ENCODE measurements at places on chromosomes 11 and 22.
A peak's percentile ranks its signal among the peaks of the same experiment; 100 is the strongest.

- DNase-seq, result no peak
Measured at GRCh38 chr22:26170112-26170492, 840 bp downstream of the SEZ6L start.

DNA sequence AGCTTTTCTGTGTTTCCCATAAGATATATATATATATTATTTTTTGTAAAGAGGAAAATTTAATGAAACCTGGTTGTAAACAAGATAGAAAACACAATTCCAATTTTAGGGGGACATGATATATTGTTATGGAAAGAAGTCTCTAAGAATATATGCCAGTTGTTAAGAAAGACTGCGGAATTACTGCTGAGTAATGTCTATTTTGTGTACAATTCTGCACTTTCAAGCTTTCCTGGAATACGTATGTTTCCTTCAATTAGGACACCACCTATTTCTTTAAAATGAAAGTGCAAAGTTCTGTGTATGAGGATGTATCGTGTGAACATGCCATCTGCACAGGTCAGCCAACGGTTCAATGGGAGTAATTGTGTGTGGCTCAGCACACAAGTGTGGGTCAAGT lies 760.2 kb downstream of the BRD1 start:
- no peak for DNase-seq

GRCh38 chr11:17772704-17773600 lies 38.4 kb downstream of the KCNC1 start:
- DNase-seq, result no peak

GRCh38 chr11:44863231-44863630 lies 87.5 kb downstream of the TP53I11 start:
- no peak for DNase-seq

DNA sequence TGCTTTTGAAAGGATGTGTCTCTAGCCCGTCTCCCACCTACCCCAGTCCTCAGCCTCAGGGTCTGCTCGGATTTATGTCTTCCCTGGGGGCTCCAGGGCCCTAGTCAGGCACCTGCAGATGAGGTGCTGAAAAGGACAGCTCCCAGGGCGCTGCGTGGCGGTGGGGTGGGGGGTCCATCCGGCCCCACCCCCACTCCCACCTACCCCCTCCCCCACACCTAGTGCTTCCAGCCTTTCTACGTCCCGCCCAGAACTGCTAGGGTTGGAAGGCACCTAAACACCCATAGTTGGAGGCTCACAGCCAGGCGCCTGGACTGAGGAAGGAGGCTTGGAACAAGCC lies 1.4 kb upstream of the ROBO3 start:
- no peak for DNase-seq

GRCh38 chr22:35446365-35446764 lies 46.4 kb downstream of the MCM5 start:
- DNase-seq, result no peak

GRCh38 chr11:108498046-108498815 lies at the start of gene POGLUT3:
Gene POGLUT3 (minus strand): TSS chr11:108498384. CDS start chr11:108498366, 18 bp downstream.
- peak; percentile 26 for DNase-seq

DNA sequence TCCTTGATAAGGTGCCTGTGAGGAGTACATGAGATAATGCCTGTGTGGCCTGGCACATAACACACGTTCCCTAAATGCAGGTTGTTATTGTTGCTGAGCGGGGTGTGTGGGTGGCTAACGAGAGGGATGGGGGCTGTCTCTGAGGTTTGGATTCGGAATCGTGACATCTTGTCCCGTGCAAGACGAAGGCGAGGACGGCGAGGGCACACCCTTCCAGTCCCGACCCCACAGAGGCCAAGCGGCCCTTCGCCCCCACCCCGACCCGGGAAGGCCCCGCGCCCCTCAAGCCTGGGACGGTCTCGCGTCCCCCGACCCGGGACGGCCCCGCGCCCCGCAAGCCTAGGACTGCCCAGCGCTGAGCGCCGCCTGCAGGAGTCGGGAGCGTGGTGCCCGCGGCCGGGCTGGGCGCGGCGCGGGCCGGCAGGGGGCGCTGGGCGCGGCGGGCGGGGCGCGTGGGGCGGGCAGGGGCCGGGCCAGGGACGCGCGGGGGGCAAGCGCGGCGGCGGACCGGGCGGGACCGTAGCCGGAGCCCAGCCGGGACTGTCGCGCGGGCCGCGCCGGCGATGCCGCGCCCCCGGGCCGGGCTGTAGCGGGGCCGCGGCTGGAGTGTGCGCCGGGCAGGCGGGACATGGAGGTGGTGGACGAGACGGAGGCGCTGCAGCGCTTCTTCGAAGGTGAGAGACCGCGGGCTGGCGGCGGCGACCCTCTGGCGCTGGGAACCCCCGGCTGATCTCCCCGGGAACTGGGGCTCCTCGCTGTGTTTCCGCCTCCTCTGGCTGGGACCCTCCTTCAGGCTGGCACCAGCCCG lies at the start of gene MYRF:
MYRF (plus strand) TSS at position 520 of the 808 bp plus-strand sequence; CDS start at position 629, 109 bp downstream.
- DNase-seq, result peak; percentile 45

Measured in stimulated activated CD4-positive, alpha-beta T cell treated with anti-CD3 and anti-CD28 coated beads, TNF-alpha, amount 100 ng/mL, for 48 hours (primary cell).